ENCODE measurements at places on chromosomes 16 and 17.

DNA sequence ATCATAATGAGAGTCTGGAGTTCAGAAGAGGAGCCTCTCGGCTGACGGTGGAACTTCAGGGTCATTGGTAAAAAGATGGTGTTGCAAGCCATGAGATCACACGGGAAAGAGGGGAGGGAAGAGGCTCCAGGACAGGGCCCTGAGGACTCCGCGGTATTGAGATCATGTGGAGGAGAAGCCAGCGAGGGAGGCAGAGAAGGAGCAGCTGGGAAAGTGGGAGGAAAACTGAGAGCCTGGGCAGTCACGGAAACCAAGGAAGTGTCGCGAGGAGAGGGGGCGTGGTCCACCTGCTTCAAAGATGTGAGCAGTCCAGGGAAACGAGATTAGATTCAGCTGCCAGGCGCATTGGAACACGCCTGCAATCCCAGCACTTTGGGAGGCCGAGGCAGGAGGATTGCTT is 27.7 kb upstream of the SBK1 start:
- peak; percentile 75 for DNase-seq

DNA sequence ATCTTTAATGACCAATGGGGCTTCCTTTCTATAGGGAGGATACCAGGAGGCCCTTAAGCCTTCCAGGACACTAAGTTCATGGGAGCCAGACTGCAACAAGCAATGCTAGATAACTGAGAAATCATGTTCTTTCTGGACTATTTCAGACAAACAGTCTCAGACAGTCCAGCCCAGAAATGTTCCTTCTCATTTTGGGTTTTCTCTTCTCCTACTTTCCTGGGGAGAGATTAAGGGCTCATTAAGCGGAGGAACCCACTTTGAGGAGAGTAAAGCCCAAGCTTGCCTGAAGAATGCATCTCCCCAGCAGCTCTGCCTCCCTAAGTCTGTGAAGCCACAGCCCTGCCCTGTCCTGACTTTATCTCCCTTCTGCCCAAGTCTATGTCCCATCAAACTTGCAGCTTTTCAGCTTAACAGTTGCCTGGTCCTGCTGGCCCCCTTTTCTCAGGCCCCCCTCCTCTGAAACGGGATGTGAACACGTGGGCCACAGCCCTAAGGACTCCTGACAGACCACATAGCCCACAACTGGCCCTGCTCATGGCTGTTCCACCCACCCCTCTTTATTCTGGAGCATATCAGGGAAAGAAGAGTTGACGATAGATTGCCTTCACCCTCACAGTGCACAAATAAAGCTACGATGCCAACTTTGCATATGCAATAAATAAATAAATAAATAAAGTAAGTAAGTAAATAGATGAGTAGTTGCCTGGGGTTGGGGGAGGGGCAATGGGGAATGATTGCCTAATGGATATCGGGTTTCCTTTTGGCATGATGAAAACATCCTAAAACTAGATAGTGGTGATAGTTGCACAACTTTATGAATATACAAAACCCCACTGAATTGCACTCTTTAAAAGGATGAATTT is 111.0 kb downstream of the N4BP1 start:
- DNase-seq: no peak

DNA sequence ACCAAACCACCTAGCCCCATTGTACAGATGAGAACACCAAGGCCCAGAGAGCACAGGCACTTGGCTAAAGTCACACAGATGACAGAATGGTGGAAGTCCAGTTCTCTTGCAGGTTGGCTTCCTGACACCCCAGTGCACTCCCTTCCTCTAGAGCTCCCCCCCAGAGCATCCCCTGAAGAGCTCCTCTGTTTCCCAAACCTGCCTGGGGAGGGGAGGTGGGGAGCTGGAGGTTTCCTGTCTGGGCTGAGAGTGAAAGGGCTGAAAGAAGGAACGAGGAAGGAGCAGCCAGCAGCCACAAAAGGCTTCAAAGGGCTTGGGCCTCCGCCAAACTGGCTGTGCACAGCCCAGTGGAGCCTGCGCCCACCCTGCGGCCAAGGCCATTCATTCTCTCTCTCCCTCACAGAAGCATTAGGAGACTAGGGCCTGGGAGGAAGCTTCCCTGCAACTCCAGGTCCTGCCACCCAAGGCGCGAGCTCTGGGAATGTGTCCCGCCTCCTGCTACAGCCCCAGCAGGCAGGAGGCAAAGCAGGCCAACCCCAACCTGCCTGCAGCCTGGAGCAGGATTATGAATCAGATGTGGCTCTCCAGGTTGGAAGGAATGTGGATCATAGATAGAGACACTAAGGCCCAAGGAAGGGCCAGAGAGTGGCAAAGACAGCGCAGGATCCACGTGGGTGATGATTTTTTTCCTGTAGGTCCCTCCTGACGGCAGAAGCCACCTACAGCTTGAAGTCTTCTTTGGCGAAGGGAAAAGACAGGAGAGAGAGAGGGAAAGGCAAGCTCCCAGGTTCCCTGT is 913 bp downstream of the SLC13A5 start:
- DNase-seq: no peak

DNA sequence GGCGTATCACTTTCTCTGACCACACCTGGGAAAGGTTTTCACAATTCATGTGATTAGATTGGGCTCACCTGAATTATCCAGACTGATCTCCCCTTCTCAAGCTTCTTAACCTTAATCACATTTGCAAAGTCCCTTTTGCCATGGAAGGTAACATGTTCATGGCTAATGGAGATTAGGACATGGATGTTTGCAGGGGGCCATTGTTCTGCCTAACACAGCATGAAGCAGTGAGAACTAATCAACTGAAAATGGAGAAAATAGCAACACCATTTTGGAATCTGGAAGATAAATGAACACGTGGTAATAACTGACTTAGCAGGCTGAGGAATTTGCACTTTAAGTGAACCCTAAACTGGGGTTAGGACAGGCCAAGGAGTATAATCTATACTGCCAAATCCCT is 25.0 kb upstream of the SBK1 start:
- no peak for DNase-seq

- peak; percentile 94 for DNase-seq
These were observed 9.4 kb downstream of the RPL19 start for GRCh38 chr17:39209317-39210092.

DNA sequence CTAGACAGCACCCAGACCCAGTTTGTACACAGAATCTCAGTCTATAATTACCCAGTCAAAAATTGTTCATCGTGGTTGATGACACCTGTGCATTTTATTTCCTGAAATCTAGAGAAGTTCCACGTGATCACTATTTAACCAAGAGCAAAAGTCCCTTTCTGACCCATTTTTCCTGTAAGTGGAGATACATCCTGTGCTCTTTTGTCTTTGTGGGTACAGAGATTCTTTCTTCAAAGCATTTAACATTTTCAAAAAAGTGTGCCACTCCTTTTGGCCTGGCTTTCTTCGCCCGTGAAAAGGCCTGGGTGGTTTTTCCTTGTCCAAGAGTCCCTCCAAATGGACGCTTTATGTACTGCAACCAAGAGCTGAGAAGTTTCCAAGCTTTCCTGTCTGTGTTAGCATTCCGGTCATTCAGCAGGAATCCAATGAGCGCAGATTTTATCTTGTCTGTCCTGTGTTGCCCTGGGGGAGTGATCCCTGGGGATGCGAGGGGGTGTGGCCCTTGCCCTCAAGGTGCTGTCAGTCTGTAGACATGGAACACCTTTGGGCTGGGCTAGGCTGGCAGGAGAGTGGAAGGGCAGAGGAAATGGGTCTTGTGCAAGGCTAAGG is 161.1 kb upstream of the CACNG5 start:
- DNase-seq: peak; percentile 52

DNA sequence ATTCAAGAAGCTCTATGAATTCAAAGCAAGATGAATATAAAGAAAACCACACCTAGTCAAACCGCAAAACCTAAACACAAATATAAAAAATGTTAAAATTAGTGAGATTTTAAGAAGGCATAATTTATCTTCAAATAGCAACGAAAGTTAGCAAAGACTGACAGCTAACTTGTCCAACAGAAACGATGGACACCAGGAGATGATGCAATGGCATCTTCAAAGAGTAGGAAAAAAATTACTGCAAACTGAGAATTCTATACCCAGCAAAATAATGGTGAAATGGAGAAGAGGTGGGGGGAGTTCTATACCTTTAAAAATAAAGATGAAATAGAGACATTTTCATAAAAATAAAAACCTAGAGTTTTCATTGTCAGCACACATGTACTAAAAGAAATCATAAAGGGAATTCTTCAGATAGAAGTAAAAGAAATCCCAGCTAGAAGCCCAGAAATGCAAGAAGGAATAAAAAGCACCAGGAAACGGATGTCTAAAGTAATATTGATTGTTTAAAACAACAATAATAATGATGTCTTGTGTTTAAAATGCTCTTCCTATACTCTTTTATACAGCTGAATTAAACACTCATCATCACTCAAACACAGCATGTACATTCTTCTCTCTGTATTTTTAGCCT is 24.6 kb upstream of the TANC2 start:
- no peak for DNase-seq

DNA sequence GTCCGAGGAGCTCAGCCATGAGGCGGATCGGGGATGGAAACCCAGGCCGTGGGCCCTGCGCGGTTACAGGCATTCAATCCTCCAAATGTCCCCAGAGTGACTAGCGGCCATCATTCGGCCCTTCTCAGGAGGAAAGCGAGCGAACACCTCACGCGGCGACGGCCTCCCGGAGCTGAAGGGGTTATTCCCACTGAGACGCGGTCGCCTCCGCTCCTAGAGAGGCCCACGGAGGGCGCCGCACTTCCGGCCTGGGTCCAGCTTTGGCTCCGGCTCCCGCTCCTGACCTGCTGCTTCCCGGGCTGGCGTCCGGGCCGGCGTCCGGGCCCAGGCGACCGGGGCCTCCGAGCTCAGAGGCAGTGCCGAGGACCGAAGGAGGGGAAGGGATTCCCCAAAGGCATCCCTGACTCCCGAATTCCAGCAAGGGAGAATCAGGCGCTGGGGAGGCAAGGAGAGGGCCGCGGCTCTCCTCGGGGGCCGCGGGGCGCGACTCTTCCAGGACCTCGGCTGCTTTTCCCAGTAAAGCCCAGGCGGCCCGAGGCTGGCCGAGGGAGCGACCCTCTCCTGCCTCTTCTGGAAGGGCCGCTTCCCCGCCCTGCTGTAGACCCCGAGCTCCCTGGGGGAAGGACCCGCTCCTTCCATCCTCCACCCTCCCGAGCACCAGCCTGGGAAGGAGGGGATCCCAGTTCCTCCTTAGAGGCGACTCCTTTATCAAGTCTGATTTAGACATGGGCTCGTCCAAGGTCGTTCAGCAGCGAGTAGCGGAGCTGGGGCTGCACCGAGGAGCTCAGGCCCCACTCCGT is 18.6 kb upstream of the ZNF629 start:
- DNase-seq: peak; percentile 95

DNA sequence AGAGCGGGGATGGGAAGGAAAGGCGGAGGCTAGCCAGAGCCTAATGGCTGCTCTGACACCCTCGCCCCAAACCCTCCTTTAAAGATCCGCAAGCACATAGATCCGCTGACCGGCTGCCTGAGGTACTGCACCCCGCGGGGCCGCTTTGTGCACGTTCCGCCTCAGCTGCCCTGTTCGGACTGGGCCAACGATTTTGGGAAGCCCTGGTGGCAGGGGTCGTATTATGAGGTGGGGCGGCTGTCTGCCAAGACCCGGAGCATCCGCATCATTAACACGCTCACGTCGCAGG is 663 bp downstream of the CYB5D1 start:
- DNase-seq: peak; percentile 28

GRCh38 chr16:14445937-14446715 is 183.9 kb downstream of the PARN start:
- DNase-seq: no peak

- no peak for DNase-seq
These were observed 406.2 kb upstream of the PSMD7 start for GRCh38 chr16:73890186-73891128.

DNA sequence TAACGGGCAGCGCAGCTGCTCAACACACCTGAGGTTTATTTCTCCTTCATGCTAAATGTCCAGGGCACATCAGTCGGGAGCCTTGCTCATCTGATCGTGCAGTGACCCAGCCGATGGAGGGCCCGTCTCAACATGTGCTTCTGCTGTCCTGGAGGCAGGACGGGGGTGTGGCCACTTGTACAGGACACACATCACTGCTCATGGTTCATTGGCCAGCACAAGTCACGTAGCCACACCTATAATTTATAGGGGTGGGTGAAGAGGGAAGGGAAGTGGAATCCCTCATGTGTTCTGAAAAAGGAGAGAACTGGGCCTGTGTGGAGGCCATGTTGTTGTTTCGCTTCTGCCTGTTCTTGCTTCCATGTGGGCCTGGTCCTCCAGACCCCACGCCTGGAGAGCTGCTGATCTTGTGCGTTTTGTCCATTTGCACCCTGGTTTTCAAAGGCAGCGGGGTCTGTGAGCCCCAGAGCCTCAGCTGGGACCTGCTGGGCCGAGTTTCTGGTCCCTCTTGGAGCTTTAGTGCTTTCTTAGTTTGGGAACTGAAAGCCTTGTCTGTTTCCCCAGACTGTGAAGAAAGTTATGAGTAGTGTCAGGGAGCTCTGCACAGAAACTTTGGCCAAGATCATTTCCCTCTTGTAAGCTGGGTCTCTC is 60.5 kb downstream of the CMIP start:
- DNase-seq: no peak

- no peak for DNase-seq
These were observed 5.2 kb upstream of the SPHK1 start for GRCh38 chr17:76379275-76379641.

DNA sequence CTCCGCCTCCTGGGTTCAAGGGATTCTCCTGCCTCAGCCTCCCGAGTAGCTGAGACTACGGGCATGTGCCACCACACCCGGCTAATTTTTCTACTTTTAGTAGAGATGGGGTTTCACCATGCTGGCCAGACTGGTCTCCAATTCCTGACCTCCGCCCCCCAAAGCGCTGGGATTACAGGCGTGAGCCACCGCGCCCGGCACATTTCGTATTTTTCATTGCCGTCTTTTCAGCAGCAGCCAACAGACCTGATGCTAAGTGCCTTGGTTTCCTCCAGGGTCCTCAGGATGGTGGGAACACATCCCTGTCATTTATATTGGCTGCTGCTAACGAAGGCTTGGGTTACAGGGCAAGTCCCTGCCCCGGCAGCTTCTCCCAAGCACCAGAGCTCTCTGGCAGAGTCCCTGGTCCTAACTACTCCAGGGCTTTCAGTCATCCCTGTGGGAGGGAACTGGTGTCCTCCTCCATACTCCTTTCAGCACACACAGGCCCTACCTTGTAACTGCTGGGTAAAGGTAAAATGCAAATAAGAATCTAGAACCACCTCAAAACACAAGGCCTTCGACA is 1.5 kb upstream of the RNF157 start:
- DNase-seq: no peak

- no peak for DNase-seq
These were observed 76.0 kb upstream of the ZNF423 start for GRCh38 chr16:49931916-49932315.

DNA sequence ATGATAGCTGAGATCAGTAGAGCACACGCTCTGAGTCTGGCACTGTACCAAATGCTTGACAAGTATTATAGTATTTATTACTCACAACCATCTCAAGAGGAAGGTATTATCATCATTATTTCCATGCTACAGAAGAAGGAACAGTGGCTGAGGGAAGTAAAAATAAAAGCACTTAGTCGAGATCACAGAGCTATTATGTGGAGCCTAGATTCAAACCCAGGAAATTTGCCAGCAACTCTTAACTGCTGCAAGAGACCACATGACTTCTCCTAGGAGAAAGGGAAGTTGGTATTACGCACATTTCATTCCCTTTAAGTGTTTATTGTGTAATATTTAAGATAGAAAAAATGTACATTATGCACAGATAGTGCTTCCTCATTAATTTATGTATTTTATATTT is 1.0 kb upstream of the RHOT1 start:
- DNase-seq: peak; percentile 75

GRCh38 chr17:43431714-43432523 is 33.1 kb downstream of the ARL4D start:
- DNase-seq: no peak

- DNase-seq: no peak
These were observed 532 bp downstream of the CNTNAP1 start for GRCh38 chr17:42682722-42683403.

Measured in upper lobe of left lung (tissue), 6 donors.